ENCODE measurements at places on chromosomes 16 and 17. TPM values are rescaled to one million over a fixed set of nuclear protein-coding genes. Genes with fewer than 3 reads are reported as not detected.

DNA sequence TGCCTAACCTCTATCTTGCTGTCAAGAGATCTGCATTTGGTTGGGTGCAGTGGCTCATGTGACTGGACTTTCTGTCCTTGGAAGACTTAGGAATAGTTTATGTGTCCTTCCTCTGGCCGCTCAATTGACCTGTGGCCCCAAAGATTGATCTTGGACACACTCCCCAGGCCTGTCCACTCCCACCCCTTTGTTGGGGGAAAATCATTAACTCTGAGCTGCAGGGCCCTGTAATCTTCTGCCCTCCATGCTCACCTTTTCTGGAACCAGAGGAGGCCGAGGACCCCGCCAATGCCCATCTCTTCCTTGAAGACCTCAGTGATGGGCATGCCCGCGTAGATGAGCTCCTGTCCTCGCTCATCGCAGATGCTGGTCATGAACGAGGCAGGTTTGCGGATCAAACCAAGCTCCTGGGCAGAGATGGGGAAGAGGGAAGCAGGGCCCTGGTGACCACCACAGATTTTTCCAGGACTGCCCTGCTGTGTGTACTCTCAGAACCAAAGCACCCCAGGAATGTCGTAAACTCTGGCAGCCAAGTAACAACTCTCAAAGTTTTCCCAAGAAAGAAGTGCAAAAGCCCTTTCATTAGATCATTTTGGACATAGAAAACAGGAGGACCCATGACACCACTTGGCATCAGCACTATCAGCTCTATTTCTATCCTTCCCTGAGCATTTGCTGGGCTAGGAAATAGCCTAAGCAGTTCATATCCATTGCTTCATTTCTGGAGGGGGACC is 8.5 kb upstream of the KLHL11 start:
- peak; percentile 83 for DNase-seq

DNA sequence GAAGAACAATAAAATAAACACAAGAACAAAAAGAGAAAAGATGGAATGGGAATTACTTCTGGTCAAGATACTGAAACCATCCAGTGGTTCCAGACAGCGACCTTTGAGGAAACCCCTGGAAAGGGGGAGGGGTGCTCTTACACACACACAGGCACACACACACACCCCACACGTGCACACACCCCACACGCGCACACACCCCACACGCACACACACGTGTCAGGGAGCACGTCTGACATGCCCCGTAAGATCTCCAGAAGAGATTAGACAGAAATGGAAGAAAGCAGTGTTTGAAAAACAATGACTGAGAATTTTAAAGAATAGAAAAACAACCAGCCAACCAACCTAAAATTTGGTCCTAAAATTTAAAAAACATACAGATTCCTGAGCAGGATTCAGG is 45.3 kb upstream of the FASN start:
- DNase-seq = no peak

GRCh38 chr17:72502371-72503341 is 381.8 kb downstream of the SOX9 start:
- DNase-seq = no peak

DNA sequence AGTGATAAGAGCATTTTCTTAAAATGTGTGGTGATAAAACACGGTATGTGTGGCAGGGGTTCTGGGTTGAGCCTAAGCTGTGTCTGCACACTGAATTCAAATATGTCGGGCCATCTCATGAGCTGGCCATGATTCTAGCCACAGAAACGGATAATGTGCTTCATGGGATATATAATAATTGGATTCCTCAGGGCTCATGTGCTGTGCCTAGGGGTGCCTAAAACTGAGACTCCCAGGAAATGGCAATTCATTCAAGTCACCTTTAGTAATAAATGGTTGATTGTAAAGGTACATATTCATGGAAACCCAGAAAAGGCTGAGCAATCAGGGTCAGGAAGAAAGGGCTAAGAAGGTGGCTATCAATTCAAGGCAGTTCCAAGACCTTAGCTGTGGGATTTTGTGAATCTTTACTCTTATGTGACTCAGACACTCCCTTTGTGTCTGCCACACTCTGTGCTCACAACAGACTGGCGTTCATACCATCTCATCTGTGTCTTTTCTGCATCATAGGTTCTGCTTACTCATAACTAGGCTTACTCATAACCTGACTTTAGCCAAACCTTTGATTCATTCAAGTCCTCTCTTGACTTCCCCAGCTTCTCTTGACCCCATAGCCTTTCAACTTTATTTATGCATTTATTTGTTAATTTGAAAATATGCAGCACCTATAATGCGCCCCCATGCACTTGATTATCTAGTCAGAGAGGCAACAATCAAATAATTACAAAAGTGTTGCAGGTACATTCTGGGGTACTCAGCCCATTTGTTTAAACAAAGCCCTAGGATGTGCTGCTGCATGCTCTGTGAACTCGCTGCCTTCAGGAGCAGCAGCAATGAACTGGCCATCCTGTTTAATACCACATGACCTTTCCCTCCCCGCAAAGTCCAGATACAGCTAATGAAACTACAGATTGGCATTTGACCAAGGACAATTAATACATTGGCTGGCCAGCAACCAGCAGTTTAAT is 28.4 kb upstream of the MED13 start:
- no peak for DNase-seq

- no peak for DNase-seq
Measured at GRCh38 chr17:45575126-45575885, 84.8 kb upstream of the PLEKHM1 start.

GRCh38 chr17:77146882-77147281 is 6.1 kb downstream of the SEC14L1 start:
- peak; percentile 65 for DNase-seq

DNA sequence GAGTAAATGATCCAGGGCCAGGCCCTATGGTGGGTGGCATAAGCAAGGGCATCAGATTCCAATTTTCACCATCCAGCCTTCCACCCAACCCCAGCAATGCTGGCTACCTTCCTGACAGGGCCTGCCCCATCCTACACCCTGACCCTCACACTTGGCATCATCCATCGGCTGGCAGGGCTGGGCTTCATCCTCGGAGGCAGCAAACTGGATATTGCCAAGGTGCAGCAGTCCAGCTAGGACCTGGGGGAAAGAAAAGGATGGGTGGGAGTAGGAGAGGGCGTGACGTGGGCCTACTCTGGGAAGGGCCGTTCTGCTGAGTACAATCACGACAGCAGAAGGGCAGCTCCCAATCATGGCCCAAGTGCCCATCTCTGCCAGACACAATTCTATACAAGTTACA is 23.5 kb downstream of the MYO19 start:
- no peak for DNase-seq

DNA sequence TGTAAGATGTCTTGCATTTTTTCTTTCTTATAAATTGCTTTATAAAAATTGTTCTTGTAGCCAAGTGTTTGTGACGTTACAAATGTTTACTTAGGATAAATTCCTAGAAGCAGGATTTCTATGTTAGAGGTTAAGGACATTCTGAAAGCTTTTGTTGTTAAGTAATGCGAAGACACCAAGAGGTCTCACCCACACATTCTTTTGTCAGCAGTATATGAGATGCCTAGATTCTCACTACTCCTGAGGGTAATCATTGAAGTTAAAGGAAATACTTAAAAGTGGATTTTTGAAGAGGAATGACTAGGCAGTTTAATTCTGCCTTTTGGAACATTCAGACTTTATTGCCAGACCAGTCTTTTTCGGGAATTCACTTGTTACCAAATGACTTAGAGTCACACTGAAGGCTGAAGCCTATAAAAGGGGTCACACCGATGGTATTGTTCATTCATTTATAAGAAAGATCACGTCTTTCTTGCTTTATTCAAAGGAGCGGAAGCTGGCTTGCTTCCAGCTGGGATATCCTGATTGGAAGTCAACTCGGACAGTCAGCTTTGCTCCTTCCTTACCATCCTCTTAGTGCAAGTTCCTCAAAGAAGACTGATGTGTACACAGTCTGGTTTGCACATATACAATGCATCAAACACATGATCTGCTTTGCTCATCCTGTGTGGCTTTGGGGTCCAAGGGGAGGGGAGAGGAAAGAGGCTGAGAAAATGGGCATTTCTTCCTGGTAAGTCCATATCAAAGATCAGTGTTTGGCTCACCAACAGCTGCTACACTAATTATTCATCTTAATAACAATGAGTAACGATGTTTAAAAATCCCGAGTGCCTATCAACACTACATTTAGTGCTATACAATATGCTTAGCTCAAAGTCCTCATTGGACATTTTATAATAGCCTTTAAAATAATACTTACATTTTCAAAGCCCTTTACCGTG is 160.0 kb downstream of the MAP2K6 start:
- DNase-seq = no peak

DNA sequence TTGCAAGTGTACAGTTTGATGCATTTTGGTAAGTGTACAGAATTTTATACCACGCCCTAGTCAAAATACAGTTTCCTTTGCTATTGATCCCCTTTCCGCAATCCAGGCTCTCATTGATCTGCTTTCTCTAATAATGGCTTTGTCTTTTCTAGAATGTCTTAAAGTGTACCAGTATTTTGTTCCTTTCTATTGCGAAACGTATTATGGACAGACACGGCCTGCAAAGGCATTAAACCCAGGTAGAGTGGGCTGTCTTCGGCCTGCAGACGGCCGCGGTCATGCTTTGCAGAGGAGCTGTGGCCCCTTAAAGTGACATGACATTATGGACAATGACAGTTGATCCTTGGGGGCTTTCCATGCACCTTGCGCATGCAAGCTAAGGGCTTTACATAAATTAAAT is 15.9 kb upstream of the HSBP1 start:
- no peak for DNase-seq

GRCh38 chr17:83144421-83145357 is 65.3 kb downstream of the METRNL start:
- no peak for DNase-seq

DNA sequence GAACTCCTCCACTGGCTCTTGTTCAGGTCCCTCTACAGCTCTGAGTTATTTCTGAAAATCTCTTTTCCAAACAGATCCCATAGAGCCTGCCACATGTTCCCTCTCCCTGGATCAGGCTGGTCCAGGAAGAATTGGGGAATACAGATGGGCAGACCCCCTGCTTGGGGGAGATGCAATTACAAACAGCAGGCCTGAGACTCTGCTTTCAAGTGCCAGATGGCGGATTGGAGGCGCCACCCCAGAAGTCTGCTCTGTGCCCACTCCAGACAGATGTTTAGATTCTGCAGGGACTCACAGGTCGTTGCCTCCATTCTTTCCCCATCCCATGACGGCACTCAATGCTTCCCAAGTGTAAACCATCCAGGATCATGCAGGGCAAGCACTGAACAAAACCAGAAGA is 316.6 kb downstream of the SLC39A11 start:
- no peak for DNase-seq

DNA sequence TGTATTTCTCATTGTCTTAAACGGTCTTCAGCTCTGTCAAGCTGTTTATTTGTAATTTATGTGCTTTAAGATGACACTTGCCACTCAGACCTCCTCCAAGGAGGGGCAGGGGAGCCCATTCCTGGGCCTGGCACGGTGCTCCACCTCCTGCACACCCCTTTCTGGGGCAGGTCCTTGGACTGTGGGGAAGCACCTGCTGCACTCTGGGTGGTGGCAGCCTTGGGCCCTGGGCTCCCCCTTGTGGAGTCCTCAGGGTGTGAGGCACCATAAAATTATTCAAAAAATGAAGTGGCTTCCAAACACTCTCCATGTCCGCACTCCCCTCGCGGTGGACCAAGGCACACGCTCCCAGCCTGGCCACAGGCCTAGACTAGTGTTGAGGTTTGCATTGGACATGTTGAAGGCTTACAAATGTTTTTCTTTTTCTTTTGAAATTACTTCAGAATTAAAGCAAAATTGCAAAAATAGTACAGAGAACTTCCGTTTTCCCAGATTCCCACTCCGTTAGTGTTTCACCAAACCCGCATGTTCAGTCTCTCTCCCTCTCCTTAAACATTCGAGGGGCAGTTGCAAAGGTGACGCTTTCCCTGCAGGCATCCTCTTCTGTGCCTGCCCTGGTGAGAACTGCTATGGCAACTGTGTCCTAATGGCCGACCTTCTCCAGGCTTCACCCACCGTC is 32.4 kb downstream of the FOXK2 start:
- DNase-seq = peak; percentile 68

- DNase-seq = no peak
Measured at GRCh38 chr16:65740711-65741110, 618.8 kb upstream of the CDH11 start.

GRCh38 chr17:979212-979538 is 401 bp downstream of the NXN start:
- DNase-seq = no peak

GRCh38 chr16:83238949-83239691 is 568.7 kb upstream of the HSBP1 start:
- DNase-seq = no peak

- no peak for DNase-seq
Measured at GRCh38 chr17:73878923-73879322, 234.7 kb upstream of the SDK2 start.

- DNase-seq = no peak
Measured at GRCh38 chr16:53061256-53061655, 6.5 kb downstream of the CHD9 start.

GRCh38 chr17:2904135-2904534 is 107.9 kb downstream of the RAP1GAP2 start:
- no peak for DNase-seq

- DNase-seq = no peak
Measured at GRCh38 chr16:59697761-59698160, 963.6 kb upstream of the GOT2 start.

DNA sequence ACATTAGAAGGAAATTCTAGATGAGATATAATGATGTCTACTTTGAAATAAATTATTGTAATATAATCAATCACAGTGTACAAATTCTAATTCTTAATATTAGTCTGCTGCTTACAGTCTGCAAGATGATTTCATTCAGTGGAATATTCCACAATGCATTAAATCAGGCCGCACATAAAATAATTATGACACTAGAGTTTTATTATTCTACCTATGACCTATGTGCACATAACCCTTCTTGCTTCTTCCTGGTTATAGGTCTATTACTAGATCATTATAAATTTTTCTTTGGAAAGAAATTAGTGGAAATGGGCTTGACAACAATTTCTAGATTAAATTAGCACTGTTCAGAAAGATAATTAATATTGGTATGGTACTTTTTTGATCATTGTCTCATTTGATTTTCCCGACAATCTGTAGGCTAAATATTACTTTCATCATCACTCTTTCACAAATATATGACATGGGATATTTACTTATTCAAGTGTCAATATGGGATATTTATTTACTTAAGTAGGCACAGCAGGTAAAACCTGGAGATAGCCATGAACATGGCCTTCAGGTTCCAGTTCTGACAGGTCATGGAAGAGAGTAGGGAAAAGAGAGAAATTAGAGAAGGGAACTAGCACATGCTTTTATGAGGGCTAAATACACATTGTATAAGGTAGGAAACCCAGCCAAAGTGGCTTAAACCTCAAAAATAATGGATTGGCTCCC is 476.4 kb downstream of the TOX3 start:
- DNase-seq = no peak

WFDC1 gene
- total RNA-seq = 1.4 TPM

DNASE1L2 gene
- 1.2 TPM for total RNA-seq

FAM20A gene
- 52.4 TPM for total RNA-seq

OTOP3 gene
- total RNA-seq = not detected

EVI2B gene
- 2.0 TPM for total RNA-seq

DPEP1 gene
- total RNA-seq = 0.13 TPM

PRKCB gene
- total RNA-seq = 3.3 TPM
